ENCODE measurements at places on chromosomes 5 and 9.

GRCh38 chr5:6730407-6730806 is 17.2 kb downstream of the TENT4A start:
- DNase-seq = no peak

- no peak for DNase-seq
These were observed 1027.3 kb upstream of the CDH9 start for GRCh38 chr5:28065656-28066055.

DNA sequence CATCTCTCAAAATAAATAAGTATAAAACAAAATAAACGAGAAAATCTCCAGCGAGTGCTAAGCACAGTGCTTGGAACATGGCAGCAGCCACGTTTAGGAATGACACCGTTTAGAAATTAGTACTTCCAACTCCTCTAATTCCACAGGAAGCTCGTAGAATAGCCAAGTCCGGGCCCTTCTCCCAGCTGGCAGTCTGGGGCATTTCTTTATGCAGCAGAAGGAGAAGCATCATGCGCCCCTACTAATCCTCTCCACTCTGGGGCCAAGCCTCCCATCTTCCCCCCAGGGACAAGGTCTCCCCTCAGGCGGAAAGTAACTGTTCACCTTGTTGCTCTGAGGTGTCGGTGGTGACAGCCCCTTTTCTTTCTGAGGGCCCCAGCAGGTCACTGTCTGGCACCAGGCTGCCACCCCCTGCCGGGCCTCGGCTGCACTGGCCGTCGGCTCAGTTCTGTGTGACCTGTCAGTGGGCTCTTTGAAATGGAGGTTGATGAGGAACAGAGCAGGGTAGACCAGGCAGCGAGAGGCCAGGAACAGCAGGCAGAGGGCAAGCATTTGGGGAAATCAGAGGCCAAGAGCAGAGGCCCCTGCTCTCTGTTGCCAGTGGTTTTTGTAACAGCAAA is 113.5 kb upstream of the WWC1 start:
- no peak for DNase-seq

GRCh38 chr5:142250119-142250518 is 74.7 kb downstream of the SPRY4 start:
- no peak for DNase-seq

GRCh38 chr5:173191561-173191960 is 43.4 kb downstream of the NKX2-5 start:
- DNase-seq = no peak

GRCh38 chr5:167339205-167339604 is 952.2 kb upstream of the WWC1 start:
- DNase-seq = no peak

GRCh38 chr9:3467593-3468219 is 58.1 kb downstream of the RFX3 start:
- peak; percentile 18 for DNase-seq

- no peak for DNase-seq
These were observed 7.3 kb downstream of the ENG start for GRCh38 chr9:127847178-127847510.

- no peak for DNase-seq
These were observed 1.2 kb upstream of the GALNT10 start for GRCh38 chr5:154189256-154189818.

GRCh38 chr5:60274747-60275146 is 381.2 kb upstream of the PDE4D start:
- no peak for DNase-seq

Data from stimulated activated CD8-positive, alpha-beta memory T cell treated with anti-CD3 and anti-CD28 coated beads, Interleukin-7, amount 100 ng/mL, for 1 hour (primary cell).